ENCODE measurements at places on chromosomes 3 and 15.

- peak; percentile 85 for DNase-seq
These were observed 1.2 kb upstream of the PDE8A start for GRCh38 chr15:84980196-84981053.

- peak; percentile 89 for DNase-seq
These were observed 51.8 kb upstream of the GATM start for GRCh38 chr15:45429941-45430792.

DNA sequence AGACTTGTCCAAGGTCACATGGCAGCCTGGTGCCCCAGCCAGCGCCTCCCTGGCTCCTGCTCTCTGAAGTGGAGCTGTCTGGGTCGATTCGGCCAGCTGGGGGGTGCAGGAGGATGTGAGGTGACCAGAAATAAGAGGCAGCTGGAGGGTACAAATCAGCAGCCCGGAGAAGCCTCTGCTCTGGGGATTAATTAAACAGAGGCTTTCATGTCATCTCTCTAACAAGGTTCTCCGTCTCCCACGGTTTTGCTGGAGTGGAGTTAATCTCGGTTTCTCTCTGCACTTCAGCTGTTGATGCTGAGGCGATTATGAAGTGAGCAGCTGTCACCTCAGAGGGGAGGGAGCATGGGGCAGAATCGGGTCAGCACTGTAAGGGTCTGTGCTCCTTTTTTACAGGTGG, 236.8 kb downstream of the TLE3 start:
- no peak for DNase-seq

DNA sequence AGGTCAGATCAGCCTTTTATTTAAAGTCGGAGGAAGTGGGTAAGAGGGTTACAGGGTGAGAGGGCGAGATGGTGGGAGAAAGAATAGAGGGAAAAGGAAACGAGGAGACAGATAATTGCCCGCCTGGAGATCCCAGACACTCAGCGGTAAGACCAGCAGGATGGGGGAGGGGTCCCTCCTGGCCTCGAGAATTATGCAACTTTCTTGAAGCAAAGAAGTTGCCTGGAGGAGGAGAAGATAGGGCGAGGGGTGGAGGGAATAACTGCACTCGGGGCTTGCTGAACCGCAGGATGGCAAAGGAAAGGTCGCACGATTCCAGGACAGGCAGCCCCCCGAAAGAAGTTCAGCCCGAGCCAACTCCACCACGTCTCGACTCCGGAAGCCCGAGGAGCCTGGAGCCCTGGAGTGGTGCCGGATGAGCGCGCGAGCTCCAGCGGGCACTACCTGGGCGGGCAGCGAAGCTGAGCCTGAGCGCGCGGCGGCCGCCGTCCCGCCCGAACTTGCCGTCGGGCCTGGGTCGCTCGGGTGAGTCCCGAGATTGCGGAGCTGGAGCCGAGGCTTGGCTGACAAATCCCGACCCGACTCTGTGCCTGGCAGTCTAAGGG, 402 bp downstream of the WWTR1 start:
- no peak for DNase-seq

GRCh38 chr3:191430103-191430502, 30.9 kb upstream of the PYDC2 start:
- no peak for DNase-seq

DNA sequence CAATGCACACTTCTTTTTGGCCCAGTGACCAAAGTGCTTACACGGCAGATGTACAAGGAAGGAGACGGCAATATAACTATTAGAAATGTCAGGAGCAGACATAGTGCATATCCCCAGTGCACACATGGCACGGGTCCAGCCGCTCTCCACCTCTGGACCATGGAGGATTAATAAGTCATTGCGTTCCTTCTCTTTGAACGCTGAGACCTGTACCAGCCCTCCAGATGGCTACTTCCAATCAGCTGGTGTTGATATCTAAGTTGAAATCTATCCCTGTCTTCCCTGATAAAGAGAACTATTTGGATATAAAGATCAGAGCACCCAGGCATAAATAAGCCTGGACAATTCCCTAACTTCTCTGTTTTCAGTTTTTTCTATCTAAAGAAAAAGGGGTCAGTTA, 212.5 kb downstream of the CADPS start:
- DNase-seq: no peak

DNA sequence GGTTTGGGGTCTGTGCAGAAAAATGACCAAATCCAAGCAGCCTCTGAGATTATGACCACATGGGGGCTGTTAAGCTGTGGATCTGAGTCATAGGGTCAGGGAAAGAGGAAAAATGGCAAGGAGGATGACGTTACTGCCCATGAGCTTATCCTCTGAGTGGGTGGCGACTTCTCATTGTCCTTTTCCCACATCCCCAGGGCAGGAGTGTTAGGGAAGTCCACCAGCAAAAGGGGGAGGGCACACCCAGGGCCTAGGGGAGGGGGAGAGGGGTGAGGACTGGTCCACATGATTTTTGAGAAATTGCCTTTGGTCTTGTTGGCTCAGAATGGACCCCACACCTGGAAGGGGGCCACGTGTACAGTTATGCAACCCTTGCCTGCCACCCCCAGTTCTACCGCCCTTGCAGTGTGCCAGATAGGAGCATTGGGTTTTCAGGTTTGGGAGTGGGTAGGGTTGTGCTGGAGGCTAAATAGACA, 2.6 kb downstream of the CD276 start:
- DNase-seq: no peak

DNA sequence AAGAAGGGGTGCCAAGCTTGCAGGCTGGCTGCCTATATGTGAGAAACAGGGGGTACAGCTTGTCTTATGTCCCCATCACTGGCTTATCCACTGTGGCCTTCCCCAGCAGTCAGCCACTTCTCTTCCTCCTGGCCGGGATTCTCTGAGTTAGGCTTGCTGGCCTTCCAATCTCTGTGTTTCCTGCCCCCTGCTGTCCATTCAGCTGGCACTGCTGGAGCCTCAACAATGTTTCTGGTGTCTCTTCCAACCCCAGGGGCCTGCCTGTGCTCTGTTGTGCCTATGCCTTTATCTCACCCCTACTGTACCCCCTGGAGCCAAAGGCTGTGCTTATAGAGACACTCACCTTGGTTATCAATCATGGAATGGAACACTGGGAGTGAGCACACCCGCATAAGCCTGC, 36.5 kb downstream of the ANAPC13 start:
- DNase-seq: no peak

DNA sequence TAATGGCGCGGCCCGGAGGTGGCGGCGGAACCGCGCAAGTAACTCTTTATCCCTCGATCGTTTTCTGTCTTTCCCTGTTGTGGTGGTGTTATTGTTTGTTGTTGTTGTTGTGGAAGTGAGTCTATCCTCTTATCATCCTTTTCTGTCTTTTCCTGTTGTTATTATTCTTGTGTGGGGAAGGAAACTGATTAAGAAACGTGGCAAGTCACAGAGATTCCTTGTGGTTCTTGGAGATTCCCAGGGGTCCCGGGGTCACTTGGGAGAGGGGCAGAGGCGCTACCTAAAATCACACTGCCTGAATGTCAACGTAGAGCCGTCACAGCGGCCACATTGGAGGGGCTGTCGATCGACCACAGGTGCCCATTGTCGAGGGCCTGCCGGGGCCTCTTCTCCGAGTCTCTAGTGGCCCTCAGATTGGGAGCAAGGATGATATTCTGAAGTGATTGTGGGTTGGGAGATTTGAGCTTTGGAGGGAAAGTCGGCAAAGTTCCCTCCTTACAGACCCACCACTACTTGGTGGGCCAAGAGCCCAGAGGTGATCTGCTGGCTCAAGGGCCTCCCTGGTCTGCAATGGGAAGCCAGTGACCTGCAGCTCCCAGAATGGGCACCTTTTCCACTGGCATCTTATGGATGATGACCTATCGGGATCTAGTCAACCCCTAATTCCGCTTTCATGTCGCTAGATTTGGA, 790 bp downstream of the PARP14 start:
- no peak for DNase-seq

GRCh38 chr15:47822048-47822447, 104.7 kb downstream of the SEMA6D start:
- DNase-seq: no peak

DNA sequence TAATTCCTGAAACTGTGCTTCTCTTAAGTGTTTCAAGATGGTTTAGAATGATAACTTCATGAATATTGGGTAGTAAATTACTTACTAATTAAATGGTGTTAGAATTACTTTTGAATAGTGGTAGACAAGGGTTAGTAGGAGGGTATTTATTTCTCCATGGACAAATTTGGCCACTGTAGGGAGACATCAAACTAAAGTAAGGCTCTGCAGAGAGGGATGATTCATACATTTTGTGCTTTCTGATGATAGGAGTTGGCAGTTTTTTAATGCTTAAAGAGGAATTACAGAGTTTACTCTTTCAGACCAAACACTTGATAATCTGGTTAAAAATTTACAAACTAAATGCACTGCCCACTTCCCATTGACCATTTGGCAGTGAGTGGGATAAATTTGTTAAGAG, 127.6 kb downstream of the NAALADL2 start:
- DNase-seq: no peak

DNA sequence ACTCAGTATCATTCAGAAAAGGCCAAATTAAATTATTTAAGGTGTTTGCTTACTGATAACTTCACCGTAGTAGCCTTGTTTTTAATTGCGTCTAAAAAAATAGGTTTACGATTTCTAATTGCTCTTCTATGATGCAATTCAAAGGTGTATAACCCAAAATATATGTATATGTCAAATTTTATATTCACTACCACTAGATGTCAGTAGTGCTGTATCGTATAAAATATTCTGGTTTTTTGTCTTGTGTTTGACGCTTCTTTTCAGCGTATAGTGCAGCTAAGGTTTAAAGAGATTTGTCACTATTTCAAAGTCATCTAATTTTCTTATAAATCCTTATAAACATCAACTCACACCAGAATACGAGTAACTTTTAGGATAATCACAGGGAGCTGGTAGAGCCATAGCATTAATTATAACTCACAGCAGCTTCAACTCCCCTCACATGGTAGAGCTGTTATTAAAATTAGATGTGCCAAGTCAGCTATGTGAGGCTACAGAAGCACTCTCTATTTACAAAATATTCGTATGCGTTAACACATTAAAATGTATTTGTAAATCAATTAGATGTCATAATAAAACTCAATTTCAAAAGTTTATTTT, 3.5 kb downstream of the PFN2 start:
- no peak for DNase-seq

- no peak for DNase-seq
These were observed 368.6 kb upstream of the GBE1 start for GRCh38 chr3:82130046-82130445.

Measured in activated CD8-positive, alpha-beta memory T cell treated with anti-CD3 and anti-CD28 coated beads, Interleukin-2, amount 50 U/mL, for 4 hours (primary cell).